Osteocyte (in vitro differentiated cells): ENCODE measurements at places on chromosomes 7 and 10.

GRCh38 chr10:78936412-78937342 lies 132.1 kb upstream of the ZMIZ1 start:
- no peak for DNase-seq

- no peak for DNase-seq
Observed at GRCh38 chr10:75688506-75689300, 257.3 kb downstream of the LRMDA start.

- no peak for DNase-seq
Observed at GRCh38 chr10:124632064-124632531, 112.1 kb downstream of the FAM53B start.

DNA sequence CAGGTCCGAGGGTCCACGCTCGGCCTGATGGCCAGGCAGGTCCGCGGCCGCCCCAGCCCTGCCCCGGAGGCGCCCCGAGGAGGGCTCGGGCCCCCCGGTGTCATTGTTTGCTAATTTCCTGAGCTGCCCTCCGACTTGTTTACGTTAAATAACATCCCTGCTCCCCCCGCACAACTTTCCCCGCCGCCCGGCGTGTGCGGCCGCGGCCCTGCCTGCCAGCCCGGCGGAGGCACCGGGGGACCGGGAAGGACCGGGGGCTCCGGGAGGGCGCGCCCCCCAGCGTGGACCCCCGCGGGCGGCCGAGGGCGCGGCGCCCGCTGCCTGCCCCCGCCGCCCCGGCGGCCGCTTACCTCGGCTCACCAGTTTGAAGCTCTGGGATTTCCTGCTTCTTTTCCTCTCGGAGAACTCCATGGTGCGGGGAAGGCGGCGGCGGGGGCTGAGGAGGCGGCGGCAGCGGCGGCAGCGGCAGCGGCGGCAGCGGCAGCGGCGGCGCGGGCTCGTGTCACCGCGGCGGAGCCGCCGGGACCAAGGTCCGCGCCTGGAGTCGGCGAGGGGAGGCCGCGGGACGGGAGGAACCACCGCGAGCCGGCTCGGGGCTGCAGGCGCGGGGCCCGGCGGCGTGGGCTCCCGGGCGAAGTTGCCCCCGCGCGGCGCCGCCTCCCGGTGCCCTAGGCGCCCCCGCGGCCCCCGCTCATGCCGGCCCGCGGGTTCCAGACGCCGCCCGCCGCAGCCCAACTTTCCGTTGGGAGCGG lies 515 bp downstream of the BEND7 start:
- DNase-seq = no peak

GRCh38 chr7:152709287-152710152 lies 33.6 kb upstream of the XRCC2 start:
- no peak for DNase-seq

GRCh38 chr7:95897557-95898251 lies 125.3 kb downstream of the DYNC1I1 start:
- no peak for DNase-seq

- DNase-seq = no peak
Observed at GRCh38 chr7:50615519-50616080, 50.4 kb upstream of the DDC start.

GRCh38 chr7:139823959-139824521 lies 5.0 kb upstream of the TBXAS1 start:
- no peak for DNase-seq

GRCh38 chr10:122057841-122058413 lies 69.0 kb downstream of the TACC2 start:
- no peak for DNase-seq

DNA sequence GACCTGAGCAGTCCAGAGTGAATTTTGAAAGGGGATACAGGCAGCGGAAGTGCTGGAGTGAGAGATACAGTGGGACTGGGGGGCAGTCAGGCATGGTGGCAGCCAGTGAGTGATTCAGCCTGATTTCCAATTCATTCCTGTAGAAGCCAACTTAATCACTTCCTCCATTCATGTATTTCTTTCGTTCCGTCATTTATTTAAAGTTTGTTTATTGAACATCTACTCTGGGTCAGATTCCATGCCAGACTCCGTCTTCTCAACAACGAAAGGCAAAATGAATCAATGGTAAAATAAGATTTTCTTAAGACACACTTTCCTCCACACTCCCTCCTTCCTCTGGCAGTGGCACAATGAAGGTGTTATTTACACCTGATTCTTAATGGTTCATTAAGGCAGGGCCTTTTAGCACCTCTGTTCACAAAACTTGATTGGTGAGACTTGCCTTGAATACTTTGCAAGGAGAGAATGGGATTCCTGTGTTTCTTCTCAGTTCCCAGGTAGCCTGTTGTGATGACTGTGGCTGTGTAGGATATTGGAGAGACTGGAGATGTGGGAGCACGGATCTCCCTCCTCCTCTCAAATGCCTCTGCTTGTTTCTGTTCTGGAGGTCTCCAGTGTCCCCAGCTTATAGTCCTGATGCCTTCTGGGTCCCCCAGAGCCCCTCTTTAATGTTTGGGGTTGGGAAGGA lies 27.9 kb downstream of the ADCYAP1R1 start:
- no peak for DNase-seq

DNA sequence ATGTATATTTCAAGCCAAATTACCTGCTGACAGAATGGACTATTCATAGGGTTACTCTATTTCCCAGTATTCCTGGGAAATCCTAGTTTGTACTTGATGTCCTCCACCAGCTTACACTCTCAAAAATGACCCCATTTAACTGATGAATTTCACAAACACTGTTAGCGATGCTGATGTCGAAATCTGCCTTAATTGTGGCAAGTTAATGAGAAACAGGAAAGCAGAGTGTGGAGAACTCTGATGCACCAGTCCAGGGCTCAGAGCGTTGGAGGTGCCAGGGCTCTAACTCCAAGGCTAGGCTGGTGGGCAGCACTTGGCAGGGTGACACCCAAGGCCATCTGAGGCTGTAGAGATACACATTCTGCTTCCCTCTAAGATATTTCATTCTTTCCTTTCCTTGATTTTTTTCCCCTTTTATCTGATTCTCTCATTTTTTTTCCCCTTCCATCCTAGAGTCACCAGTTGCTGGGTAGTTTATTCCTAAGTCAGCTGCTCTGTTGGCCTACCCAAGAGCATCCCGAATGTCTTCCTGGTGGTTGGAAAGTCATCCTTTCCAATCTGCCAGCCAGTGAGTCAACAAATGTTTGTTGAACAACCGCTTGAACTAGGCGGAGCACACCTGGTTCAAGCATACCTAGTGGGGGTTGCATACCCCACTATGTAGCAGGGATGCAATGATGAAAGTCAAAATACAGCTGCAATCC lies 525.0 kb upstream of the NRP1 start:
- no peak for DNase-seq

DNA sequence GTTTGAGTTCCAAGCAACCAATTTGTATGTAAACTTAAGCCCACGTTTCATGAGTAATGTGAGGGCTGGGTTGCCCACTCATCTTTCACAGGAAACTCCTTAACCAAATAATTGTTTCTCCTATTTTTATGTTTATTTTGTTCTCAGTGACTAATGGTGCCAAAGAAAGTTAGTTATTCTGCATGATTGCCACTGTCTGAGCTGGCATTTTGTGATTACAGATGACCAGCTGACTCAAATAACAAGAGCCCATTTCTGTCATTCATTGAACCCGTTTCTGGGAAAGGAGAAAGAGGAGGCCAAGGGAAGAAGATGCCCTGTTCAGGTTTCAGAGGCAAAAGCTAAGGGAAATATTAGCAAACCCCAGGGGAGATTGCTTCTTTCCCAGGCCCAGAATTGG lies 186.9 kb upstream of the MYO3A start:
- DNase-seq = no peak

DNA sequence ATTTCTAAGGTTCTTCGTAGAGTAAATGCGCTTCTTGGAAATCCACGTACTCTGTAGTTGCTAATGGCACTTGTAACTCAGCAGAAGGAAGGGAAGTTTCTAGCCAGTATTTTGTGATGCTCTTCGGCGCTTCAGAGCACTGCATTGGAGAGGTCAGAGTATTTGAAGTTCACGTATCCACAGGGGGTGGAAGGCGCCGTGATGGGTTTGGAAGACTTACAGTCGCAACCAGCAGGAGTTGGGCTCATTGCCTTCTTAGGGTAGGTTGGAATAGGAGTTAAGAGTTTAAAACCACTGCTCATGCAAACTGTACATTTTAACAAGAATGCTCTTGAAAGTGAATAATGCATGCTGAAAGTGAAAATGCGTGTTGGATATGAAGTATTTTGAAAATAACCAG lies 49.1 kb downstream of the SHH start:
- no peak for DNase-seq

DNA sequence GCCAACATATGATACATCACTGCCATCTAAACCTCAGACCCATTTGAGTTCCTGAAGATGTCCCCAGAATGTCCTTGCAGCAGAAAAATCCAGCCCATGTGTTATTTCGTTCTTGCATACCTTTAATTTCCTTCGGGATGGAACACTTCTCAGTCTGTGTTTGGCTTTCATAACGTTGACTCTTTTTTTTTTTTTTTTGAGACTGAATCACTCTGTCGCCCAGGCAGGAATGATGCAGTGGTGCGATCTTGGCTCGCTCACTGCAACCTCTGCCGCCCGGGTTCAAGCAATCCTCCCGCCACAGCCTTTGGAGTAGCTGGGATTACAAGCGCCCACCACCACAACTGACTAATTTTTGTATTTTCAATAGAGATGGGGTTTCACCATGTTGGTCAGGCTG lies 148.8 kb upstream of the TNRC18 start:
- no peak for DNase-seq

- no peak for DNase-seq
Observed at GRCh38 chr7:43849047-43849446, 20.3 kb downstream of the MRPS24 start.

DNA sequence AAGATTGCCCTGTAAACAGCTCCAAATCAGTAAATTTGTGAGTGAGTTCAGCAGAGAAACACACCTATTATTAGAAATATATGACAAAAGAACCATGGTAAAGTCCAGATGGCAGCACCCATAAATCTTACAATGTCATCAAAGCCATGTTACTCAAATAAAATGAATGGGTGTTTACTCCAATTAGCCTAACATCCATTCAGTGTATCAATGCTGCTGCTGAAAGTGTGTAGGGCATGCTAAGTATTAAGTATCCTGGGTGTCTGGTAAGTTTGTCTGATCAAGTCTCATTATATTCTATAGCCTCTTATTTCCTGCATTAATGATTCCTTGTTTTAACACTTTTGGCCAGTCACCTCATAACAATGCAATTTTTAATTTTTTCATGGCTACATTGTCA lies 185.5 kb upstream of the STEAP4 start:
- DNase-seq = no peak

DNA sequence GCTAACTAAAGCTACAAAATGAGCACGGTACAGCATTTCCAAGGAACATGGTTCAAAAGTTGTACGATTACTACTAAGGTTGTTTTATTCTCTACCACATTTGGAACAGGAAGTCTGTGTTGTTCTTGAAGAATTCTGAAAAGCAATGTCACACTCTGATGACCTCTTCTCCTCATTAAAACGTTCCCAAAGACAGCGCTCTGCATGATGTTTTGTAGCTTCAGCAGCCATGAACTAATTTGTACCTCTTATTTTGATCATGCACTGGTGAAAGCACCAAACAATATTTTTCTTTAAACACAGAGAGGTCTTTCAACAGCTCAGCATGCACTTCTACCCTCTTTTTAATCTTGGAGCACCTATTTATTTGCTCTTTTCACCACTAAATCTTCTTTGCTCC lies 75.0 kb upstream of the TES start:
- no peak for DNase-seq

GRCh38 chr7:99737726-99738125 lies 2.7 kb upstream of the CYP3A7 start:
- no peak for DNase-seq

DNA sequence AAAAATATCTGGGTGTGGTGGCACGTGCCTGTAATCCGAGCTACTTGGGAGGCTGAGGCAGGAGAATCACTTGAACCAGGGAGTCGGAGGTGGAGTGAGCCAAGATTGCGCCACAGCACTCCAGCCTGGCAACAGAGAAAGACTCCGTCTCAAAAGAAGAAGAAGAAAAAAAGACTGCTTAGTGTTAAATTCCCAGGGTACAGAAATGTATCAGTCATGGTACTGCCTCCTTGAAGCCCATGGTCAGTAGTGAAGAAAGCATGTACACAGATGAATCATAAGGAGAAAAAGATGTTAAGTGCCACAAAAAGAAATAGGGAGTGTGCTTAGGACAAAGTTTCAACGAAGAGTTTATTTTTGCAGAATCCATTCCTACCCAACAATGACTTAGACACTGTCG lies 62.5 kb upstream of the KMT2E start:
- no peak for DNase-seq

GRCh38 chr10:78755877-78756455 lies 312.8 kb upstream of the ZMIZ1 start:
- no peak for DNase-seq

DNA sequence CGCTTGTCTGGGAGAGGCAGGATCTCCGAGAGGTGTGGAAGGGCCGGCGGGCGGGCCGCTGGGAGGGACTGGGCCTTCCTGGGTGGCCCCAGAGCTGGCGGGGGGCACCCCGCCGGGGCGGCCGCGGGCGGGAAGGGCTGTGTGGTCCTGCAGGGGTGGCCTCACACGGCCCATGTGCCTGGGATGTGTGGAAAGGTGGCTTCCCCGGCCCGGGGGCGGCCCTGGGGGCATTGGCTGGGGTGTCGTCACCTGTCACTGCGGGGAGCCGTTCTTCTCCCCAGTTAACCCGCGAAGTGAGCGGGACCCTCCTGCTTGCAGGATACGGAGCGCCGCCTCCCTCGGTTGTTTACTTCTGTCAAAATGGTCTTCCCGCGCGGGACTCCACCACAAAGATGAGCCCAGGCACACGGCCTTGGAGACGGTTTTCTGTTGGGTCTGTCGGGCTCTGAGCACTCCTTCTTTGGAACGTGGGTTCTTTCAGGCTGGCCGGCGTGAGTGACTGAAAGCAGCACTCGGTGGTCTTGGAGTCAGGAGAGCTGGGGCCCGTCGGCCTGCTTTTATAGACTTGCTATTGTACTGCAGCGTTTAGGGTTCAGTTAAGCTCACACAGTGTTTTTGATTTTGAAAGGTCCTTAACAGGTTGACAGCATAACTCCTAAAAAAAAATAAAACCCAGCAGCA lies 700 bp downstream of the SMC3 start:
- DNase-seq = no peak

GRCh38 chr10:29252811-29253689 lies 35.8 kb upstream of the LYZL1 start:
- no peak for DNase-seq

GRCh38 chr7:100432053-100432452 lies 2.4 kb downstream of the MEPCE start:
- no peak for DNase-seq

DNA sequence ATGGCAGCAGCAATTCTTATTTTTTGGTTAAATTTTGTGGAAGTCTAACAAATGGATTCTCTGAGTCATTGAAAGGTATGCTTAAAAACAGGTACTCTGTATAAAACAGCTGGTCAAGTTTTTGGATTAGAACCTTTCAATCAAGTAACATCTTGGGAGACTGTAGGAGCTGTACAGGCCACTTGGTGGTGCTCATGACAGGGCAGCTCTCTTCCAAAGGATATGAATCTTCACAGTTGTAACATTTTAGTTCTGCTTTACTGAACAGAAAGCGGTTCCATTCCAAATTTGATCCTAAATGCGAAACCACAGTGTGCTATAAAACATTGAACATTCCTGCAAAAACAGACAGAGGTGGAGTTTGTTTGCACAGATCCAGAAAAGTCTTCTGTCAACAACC lies 44.5 kb upstream of the AGR3 start:
- DNase-seq = no peak
